ENCODE measurements at places on chromosomes 6 and 20.

GRCh38 chr6:2715737-2716136, 35.0 kb downstream of the MYLK4 start:
- no peak for DNase-seq

- no peak for DNase-seq
Measured at GRCh38 chr6:112130878-112131277, 43.5 kb downstream of the FAM229B start.

DNA sequence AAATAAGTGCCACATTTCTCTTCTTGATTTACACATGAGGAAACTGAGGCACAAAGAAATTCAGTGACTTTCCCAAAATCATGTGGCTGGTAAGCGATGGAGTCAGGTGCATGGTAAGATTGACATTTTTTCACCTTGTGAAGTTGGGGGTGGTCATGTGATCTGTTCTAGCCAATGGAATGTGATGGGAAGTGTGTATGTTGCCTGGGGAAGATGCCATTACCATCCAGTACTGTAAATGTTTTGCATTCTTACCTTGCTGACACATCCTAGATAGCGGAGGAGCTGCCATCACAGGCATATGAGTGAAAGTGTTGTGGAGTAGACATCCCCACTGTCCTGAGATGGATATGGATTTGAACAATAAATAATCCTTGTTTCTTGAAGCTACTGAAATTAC, 499.6 kb upstream of the SULF2 start:
- DNase-seq: no peak

GRCh38 chr20:11970243-11970836, 52.6 kb downstream of the BTBD3 start:
- no peak for DNase-seq

- no peak for DNase-seq
Measured at GRCh38 chr6:63295553-63296194, 24.1 kb downstream of the LGSN start.

DNA sequence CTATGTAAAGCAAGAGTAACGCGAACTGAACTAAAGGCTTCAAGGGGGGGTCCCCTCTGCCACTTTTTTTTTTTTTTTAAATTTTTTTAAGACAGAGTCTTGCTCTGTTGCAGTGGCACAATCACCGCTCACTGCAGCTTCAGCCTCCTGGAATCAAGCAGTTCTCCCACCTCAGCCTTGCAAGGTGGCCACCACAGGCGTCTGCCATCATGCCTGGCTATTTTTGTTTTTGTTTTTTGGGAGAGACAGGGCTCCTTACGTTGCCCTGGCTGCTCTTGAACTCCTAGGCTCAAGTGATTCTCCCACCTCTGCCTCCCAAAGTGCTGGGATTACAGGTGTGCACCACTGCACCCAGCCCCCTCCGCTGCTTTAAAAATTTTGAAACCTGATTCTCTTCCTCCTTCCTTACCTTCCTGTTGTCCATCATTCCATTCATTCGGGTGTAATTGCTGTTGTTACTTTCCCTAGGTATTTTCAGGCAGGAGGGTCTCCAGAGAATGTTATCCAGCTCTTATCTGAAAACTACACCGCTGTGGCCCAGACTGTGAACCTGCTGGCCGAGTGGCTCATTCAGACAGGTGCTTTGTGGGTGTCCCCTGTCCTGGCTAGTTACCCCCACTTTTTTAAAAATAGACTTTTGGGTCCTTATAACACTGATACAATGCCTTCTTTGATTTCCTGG, 5.4 kb downstream of the NELFCD start:
- no peak for DNase-seq

DNA sequence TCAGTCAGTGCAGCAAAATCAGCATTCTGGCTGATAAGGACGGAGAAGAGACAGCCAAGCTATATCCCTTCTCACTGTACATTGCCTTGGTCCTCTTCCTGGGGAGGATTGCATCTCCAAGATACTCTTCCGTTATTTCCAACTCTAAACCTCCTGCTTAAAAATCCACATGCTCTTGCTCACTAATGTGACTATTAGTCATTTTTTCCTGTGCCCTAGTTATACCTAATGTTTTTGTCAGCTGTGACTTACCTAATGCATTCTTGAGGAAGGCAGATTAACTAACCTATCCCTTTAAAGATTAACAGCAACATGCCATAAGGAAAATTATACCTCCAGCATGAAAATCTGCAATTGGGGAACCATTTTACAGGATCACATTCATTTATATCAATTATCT, 317.6 kb downstream of the BTBD9 start:
- DNase-seq: no peak

DNA sequence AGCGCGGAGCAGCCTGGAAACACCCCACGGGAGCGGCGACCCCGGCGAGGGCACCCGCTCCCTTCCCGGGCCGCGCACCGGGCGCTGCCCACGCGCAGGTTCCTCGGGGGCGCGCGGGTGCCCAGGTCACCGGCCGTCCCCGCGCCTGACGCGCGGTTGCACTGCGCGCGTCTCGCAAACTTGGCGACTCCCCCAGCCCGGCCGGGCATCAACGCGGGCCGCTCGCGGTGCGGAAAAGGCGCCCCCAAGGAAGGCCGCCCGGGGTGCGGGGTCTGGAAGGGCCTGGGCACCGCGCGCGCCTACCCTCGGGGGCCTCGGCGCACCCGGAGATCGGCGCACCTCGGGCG, 555 bp upstream of the ZBTB46 start:
- DNase-seq: no peak

- no peak for DNase-seq
Measured at GRCh38 chr6:32602383-32602782, 12.7 kb upstream of the HLA-DRB1 start.

DNA sequence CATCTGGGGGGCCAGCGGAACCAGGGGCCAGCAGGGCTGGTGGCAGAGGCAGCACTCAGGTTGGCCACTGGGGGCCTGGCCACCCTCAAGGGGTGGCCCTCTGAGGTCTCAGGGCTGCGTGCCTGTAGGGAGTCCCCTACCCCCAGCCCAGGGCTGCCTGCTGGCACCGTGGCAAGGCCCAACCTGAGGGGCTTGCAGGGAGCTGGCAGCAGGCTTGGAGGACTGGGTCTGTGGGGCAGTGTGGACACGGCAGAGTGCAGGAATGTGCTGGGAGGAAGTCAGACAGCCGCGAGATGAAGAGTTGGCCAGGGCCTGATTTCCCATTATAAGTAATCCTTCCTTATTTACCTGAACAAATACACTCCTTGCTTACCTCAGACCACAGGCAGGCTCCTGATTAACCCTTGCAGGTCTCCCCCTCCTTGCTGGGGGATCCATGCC, at the start of gene SPDEF:
SPDEF (minus strand) TSS at position 299 of the 441 bp plus-strand sequence. CDS start 11,874 bp downstream, outside the sequence.
- no peak for DNase-seq

DNA sequence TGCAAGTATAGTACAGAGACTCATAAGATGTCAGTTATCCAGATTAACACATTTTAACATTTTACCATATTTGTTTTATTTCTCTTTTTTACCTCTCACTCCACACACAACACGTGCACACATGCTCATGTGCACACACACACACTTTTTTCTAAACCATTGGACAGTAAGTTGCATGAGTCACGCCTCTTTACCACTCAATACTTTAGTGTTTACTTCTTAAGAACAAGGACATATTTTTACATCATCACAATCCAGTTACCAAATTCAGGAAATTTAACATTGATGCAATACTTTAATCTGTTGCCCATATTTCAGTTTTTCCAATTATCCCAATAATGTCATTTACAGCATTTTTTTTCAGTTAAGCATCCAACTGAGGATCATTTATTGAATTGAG, 109.0 kb downstream of the RIN2 start:
- DNase-seq: no peak

GRCh38 chr20:22389836-22390542, 194.4 kb downstream of the FOXA2 start:
- DNase-seq: no peak

- DNase-seq: no peak
Measured at GRCh38 chr6:33609528-33609927, 11.6 kb upstream of the ITPR3 start.

GRCh38 chr20:50646483-50646996, 44.8 kb downstream of the RIPOR3 start:
- DNase-seq: no peak

- no peak for DNase-seq
Measured at GRCh38 chr20:37243076-37243936, 18.3 kb downstream of the GHRH start.

GRCh38 chr6:42168650-42169049, 4.5 kb upstream of the GUCA1A start:
- no peak for DNase-seq

- DNase-seq: no peak
Measured at GRCh38 chr6:147715035-147715434, 206.5 kb downstream of the SAMD5 start.

GRCh38 chr6:167553736-167554119, 228.8 kb downstream of the TTLL2 start:
- no peak for DNase-seq

GRCh38 chr6:33995309-33996119, 150.4 kb downstream of the GRM4 start:
- no peak for DNase-seq

DNA sequence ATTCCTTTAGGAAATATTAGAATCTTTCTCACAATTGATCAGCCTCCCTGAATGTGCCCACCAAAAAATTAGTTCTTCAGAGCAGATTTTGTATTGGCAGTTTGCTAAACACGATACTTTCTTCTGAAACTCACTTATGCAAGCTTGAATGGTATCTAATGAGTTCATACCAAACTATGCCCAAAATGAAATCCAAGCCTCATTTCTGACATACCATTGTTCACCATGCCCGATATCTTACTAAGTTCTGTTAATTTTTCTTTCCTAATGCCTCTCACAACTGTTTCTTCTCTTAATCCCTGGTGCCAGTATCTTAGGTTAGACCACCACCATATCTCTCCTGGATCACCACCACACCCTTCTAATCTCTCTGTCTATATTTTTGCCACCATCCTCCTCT, 755.9 kb downstream of the KIF16B start:
- DNase-seq: no peak

DNA sequence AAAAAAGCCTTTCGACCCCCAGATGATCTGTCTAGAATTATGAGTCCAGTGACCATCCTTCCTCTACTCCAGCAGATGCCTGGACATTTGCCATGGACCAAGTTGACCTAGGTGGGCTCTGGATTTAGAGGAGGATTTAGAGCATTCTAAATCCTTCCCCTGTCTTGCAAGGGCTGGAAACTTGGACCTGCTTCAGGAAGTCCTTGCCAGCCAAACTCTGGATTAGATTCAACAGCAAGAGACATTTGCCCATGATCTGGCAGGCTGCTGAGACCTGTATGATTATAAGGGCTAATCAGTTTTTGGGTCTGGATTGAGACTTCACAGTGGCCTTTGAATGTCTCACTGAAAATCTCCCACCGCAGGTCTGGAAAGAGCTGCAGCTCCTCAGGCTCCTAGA, 13.1 kb upstream of the HDGFL1 start:
- no peak for DNase-seq

DNA sequence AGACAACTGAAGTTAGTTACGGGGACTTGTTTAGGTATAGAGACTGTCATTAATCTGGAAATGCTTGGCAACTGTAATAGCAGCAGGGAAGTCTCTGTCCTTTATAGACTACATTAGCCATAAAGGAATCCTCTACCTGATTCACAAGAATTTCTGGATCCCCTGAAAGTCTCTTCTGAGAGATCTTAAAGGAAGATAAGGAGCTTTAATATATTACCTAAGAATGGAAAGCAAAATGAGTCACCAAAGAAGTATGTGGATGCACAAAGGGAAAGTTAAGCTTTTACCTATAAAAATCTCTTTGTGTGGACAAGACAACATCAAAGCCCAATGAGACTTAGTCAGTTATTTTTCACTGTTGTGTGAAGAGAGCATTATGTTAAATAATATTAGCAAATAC, 92.2 kb upstream of the RSPO3 start:
- DNase-seq: no peak

DNA sequence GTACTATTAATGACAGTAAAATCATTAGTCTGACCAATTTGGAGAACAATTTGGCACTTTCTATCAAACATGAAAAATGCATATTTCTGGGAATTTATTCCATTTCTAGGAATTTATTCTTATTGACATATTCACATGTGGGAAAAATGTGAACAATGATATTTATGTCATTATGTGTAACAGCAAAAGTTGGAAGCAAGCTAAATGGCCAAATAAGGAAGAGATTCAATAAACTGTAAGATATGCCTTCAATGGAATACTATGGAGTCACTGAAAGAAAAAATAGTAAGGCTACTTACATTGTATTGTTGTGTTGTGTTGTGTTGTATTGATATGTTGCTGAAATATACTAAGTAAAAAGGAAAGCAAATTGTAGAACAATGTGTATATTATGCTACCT, 100.5 kb upstream of the EDN1 start:
- no peak for DNase-seq

DNA sequence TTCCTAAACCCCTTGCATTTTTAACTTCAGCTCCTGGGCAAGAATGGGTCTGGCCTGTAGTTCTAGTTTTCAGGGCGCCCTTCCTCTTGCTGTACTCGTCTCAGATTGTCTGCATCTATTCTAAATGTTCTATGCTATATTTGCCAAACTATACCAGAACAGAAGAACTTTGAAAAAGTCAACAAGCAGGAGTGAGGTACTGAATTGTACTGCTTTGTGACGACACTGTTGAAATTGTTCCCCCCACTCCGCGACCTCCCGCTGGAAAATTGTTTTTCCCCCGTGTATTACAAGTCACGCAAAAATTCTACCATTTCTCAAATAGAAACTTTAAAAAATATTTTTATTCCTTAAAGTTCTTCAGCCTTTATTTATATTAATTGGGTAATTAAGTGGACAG, 73.9 kb downstream of the CBFA2T2 start:
- no peak for DNase-seq

DNA sequence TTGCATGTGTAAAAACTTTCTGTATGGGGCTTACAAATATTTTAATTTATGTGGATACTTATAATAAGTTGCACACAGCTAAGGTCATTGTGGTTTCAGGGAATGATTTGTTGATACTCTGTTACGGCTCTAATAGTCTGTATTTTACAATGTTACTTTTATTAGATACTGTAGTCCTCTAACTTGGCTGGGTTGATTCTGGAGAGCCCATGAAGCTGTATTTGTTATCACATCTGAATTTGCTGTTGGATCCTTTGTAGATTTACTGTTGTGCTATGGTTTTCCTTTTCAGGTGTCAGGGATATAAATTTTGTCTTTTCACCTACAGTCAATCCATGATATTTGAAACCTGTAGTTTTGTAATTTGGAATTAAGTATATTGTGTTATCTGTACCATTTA, 161.0 kb downstream of the ARID1B start:
- no peak for DNase-seq

- DNase-seq: no peak
Measured at GRCh38 chr6:45447716-45448115, 70.0 kb upstream of the SUPT3H start.
